ENCODE measurements at places on chromosomes 4 and X. TPM values are rescaled to one million over a fixed set of nuclear protein-coding genes. Genes with fewer than 3 reads are reported as not detected.

The AKAP4 gene
- not detected for polyA plus RNA-seq

The FGF5 gene
- polyA plus RNA-seq: not detected

The C4orf51 gene
- polyA plus RNA-seq: not detected

The ELOVL6 gene
- 10.1 TPM for polyA plus RNA-seq

The BTC gene
- polyA plus RNA-seq: 7.7 TPM

DNA sequence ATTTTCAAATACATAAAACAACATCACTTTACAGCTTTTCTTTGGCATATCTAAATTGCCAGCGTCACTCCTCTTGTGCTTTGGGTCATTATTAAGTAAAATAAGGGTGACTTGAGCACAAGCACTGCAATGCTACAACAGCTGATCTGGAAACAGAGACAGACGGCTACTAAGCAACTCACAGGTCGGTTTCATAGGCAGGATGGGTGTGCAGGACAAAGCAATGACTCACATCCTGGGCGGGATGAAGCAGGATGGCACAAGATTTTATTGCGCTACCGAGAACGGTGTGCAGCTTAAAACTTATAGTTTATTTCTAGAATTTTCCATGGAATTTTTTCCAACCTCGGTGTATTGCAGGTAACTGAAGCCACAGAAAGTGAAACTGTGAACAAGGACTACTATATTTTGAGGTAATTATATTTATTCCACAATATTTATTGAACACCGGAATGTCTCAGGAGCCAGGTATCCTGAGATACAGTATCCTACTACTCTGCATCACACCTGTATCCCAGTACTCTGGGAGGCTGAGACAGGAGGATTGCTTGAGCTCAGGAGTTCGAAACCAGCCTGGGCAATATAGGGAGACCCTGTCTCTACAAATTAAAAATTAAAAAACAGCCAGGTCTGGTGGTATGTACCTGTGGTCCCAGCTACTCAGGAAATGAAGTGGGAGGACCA lies 215.5 kb downstream of the APBB2 start:
- DNase-seq: no peak

- no peak for DNase-seq
These were observed 94.5 kb upstream of the PRKX start for GRCh38 chrX:3807906-3808305.

DNA sequence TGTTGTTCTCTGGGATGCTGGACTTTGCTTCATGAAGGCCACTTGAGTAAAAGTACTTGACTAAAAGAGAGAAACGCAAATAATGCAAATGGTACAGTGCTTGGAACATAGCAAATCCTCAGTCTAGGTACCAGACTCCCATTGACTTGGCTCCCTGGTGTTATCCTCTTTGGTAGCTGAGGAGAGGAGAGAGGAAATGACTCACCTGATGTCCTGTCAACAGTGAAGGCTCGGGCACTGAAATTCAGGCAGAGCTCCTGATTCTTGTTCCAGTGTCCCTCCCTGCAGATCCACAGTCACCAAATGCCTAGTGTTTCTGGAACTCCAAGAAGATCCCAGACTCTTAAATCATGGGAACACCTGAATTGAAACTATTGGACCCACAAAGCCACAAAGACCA lies 22.5 kb upstream of the TCEAL4 start:
- no peak for DNase-seq

DNA sequence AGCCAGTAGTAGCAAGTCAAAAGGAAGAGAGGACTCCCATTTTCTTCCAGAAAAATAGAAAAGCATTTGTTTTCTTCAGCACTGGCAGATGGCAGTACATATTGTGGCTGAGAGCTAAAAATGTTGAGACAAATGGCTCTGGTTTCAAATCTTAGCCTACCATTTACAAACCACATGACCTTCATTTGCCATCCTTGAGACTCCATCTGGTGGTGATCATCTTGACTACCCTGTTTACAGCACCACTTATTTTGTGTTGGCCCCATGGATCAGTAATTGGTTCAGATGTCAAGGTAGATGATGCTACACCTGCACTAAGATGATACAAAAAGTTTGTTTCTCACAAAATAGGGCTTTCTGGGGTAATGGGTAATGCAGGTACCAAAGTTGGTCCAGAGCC lies 951.8 kb upstream of the IGFBP7 start:
- no peak for DNase-seq

The HERC5 gene
- 5.1 TPM for polyA plus RNA-seq

GRCh38 chrX:53044995-53045394 lies 3.6 kb upstream of the GPR173 start:
- DNase-seq: peak; percentile 9

DNA sequence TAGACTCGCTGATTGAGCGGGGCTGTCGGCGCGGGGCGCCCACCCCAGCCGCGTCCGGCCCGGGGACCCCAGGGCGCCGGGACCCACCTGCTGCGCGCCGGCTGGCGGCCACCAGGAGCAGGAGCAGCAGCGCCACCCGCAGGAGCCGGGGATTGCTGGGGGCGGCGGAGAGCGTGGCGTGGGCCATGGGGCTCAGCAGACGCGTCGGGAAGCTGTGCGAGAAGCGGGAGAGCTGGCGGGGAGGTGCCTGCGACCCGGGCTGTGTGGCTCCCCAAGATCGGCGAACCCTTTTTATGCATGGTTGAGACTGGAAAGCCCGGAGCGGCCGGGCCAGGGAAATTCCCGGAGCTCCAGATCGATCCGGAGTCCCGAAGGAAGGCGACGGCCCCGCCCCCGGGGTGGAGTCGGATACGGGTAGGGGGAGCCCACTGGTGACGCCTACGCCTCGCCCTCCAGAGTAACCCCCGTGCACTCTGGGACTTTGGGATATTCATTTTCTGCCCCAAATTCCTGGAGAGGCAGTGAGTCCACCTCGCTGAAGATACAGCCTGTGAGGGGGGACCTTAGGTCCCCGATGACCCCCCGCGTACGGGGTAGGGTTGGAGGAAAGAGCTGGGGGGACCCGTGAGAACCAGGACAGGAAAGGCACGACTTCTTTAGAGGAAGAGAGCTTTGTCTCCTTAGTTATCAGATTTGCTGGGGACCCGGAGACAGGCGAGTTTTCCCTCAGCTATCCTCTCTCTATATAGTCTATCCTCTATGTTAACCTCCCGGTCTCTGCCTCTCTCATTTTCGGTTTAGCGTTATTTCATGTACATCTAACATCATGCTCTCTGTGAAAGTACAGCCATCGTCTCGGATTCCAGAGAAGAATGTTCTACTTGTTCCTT lies at the start of gene CXCL3:
CXCL3 (minus strand) TSS at position 265 of the 890 bp plus-strand sequence; CDS start at position 187, 78 bp downstream.
- peak; percentile 50 for DNase-seq
